ENCODE measurements at places on chromosomes 2 and 18.

DNA sequence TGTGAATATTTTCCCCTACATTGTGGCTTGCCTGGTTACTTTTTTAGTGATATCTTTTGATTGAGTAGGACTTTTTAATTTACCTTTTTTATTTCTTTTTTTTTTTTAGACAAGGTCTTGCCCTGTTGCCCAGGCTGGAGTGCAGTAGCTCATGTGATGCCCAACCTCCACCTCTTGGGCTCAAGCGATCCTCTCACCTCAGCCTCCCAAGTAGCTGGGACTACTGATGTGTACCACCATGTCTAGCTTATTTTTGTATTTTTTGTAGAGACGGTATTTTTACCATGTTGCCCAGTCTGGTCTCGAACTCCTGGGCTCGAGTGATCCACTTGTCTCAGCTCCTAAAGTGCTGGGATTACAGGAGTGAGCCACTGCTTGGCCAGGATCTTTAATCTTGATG is 25.3 kb downstream of the EML4 start:
- no peak for DNase-seq

DNA sequence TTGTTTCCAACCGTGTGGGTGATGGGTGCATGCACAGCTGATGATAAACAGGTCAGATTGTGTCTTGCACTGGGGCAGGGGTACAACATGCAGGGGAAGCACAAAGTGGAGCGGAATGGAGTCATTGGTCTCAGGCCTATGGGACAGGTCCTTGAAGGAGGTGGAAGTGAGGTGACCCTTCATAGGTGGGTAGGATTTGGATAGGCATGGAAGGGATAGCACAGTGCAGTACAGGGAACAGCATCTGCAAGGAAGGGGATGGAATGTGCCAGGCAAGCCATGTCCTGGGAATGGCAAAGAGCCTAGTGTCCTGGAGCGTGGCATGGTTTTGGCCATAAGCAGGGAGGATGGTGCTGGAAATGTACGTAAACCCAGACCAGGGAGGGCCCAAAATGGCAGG is 143.9 kb downstream of the CAPN13 start:
- no peak for DNase-seq

GRCh38 chr2:201208563-201209252 is 25.8 kb downstream of the CASP10 start:
- no peak for DNase-seq

DNA sequence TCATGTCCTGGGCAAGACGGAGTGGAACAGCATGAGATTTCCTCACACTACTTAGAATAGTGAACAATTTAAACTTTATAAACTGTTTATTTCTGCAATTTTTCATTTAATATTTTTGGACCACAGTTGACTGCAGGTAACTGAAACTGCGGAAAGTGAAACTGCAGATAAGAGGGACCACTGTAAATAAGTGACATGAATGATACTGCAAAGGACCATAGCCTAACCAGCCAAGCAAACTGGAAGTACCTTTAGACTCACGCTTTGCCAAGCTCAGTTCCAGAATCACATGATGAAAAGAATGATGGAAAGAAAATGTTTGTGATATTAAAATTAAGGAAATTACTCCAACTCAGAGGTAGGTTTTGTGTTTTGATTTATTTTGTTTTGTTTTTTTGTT is 94.6 kb upstream of the ITGA4 start:
- no peak for DNase-seq

DNA sequence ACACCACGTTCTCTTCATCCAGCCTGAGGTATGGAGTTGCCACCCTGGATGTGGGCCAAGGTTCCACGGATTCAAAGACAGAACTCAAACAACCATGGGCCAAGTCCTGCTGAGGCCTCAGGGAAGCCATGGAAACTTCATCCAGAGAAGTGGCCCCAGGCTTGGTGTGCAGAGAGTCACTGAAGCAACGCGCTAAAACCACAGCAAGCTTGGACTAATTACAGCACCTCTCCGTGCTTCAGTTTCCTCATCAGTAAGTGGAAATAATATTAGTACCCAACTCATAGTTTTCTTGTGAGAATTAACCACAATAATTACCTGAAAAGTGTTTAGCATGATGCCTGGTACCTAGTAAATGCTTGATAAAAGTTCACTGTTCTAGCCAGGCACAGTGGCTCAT is 19.2 kb upstream of the AP1S3 start:
- DNase-seq: no peak

DNA sequence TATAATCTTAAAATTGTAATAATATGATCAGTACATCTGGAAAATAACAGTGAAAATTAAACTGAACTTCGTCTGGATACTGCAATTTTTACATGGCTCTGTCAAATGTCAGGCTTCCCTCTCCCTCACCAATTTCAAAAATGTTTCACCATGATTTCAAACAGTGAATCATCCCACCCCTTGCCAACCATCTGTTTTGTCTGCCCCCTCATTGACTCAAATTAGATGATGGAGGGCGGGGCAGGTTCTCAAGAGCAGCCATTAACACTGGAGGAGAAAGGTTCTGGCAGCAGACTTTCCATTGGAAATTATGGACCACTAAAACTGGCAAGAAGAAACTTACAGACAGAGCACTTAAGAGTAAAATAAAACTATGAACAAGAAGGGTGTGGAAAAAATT is 1195.7 kb upstream of the ZEB2 start:
- DNase-seq: peak; percentile 24

GRCh38 chr18:711310-711656 is 1.1 kb downstream of the ENOSF1 start:
- DNase-seq: no peak

DNA sequence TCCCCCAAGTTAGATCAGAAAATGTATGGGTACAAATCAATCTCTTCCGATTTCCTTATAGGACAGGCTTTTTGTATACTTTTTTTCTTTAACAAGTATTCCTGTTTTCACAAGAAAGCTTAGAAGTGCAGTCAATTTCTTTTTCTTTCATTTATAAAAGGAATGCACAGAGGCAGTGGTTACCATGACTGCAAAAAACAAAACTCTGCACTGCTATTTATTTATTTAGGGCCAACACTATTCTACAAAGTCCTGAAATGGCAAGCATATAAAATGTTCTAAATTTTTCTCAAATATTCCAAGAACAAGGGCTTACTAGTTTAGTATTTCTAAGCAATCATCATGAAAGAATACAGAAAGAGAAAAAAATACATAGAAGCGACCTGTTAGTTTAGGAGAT is 22.2 kb downstream of the ATAD2B start:
- DNase-seq: no peak

GRCh38 chr2:207828361-207829057 is 58.8 kb upstream of the FZD5 start:
- DNase-seq: no peak

DNA sequence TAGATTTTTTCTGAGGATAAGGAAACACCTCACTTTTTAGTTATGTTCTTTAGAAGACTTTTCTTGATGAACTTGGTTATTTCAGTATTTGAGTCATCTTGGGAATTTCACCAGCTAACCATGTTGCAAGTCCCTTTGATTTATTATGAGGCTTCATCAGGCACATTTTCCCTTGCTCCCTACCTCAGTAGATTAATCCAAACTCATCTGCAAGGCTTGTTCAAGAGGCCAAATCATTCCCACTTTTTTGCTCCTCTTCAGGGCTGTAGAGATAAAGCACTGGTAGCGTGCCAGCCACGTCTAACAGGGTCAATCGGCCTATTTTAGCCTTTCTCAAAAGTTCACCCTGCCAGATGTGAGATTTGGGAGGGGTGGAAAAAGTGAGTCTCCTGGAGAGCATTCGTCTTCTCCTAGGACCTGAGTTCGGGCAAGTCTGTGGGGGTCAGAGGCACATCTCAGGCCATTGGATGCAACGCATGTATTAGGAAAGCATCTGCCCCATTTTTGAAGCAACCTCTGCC is 120.3 kb downstream of the RDH14 start:
- DNase-seq: peak; percentile 83

- DNase-seq: no peak
These were observed 27.9 kb downstream of the ITGAV start for GRCh38 chr2:186617771-186618170.

GRCh38 chr18:57743008-57743407 is 60.1 kb downstream of the ATP8B1 start:
- DNase-seq: peak; percentile 56

- DNase-seq: no peak
These were observed 4.3 kb upstream of the ASIC4 start for GRCh38 chr2:219509780-219510511.

DNA sequence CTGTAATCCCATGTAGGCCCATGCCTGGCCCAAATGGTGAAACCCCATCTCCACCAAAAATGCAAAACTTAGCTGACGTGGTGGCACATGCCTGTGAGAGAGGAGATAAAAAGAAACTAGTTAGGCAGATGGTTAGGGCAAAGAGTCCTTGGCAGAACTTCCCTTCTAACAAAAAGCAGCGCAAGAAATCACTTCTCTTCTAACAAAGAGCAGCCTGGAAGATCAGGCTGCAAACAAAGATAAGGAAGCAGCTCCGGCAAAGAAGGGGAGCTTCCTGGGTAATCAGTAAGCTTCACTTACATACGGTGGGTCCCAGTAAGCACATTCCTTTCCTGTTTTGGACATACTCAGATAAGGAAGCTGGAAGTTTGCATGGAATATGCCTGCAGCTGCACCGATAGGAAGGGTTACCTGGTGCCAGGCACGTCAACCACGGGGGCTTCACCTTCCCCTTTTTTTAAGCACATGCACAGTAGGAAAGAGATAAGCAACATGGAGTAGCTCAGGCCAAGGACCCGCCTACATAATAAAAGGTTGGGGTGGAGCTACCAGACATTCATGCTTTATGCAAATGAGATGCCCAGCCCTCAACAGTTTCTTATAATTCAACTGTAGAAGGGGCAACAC is 61.0 kb upstream of the SLC25A52 start:
- no peak for DNase-seq

DNA sequence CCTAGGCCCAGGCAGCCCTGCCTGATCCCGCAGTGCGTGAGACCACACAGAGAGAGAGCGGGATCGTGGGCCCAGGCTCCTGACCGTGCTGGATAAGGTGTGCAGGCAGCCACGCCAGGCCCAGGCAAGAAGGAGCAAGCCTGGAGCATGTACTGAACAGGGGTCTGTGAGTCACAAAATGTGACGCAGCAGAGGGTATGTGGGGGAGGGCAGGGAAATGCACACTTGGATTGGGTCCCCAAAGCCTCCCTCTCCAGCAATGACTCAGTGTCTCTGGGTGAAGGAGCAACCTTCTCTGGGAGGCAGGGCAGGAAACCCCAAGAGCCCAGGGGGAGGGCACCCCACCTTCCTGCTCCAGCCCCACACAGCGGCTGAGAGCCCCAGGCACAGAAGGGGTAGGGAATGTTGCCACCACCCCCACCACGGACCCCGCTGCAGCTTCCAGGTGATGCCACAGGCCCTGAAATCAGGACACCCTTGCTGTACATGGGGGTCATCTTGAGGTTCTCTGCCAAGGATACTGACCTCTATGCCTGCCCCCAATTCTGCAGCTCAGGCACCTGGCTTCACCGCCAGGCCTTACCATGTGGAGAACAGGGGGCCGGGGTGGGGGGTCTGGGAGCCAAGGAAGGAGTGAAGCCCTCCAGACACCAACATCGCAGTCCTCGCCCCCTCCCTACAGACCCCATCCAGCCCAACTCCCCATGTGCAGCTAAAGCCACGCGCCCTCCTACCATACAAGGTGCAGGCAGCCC is 1.3 kb upstream of the GPC1 start:
- DNase-seq: peak; percentile 92

DNA sequence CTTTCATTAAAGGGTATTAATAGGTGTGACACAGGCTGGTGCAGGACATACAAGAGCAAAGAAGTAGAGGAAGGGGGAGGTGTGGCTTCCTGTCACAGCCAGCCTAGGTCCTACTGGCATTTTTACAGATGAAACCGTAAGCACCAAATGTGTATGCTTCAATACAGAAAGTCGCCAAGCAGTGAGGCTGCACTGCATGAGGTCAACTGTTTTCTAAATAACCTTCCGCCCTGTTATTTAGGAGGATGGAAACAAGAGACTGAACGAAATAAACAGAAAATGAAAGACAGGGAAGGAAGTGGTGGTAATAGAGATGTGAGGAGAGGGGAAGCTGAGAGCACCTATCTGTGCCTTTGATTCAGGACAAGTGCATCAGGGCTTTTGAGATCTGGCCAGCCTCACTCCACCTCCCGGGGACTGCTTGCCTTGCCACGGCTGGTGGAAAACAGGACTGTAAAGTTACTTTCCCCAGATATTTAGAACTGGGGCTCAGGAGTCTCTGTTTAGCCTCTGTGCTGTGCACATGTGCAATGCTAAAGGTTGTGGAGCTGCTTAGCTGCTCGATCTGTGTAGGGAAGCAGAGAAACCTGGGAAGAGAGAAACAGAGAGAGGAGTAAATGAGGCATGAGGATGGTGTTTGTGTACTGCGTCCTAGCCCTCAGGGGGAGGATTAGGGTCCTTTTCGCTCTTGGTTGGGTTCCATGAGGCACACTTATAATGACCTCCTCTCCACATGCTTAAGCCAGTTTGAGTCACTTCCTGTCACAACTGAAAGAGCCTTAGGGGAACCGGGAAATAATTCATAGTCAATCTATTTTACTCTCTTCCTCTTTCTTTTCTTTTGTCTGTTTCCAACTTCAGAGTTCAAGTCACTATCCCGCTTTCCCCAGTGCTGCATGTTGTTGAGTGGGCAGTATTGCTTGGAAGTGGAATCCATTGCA is 62.3 kb upstream of the BOD1L2 start:
- no peak for DNase-seq

DNA sequence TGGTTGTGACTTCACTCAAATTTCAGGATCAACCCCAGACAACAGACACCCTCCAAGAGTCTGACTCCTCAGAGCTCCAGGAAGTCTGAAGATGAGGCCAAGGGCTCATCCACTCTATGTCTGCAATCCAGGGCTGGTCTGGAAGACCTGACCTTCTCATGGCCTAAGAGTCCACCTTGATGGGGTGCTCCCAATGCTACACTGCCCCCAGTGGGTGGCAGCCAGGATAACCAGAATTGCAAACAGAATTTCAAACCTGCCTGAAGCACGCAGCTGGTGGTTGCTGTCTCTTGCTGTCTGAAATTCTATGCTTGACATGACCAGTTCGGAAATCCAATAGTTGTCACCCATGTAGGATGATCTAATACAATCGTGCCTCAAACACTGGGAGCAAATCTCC is 96.0 kb downstream of the UXS1 start:
- no peak for DNase-seq

- no peak for DNase-seq
These were observed 174.5 kb upstream of the PKDCC start for GRCh38 chr2:41873102-41874031.

DNA sequence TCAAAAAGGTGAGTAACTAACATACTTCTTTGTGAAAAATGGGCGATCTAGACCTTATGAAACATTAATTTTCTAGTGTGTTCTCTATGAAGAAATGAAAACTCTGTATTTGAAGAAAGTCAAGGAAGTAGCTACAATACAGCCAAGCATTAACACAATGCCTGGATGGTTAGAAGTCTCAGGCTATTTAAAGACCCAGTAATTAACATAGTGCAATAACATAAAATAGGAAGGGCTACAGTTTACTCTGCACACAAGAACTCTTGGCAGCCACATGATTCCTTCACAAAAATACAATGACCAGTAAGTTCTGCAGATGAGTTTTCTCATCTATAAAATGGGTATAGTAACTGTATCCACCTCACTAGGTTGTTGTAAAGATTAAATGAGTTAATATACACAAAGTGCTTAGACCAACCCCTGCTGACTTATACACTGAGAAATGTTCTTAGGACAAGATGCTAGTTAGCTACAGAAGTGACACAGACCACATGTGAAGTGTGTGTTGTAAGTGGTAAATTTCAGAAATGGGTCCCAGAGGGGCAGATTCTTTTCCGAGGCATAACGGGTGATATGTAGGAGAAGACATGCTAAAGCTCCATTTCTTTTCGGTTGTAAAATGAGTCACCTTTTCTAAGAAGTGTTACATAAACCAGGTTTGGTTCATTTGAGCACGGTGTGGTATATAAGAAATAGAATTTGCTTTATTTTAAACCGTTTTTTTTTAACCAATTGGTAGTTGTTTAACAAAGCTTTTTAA is 61.8 kb downstream of the CXCR4 start:
- DNase-seq: no peak

All from skeletal muscle cell (primary cell).